Stimulated activated naive CD4-positive, alpha-beta T cell treated with Interleukin-2 at 50 U/mL for 16 hours (primary cell): ENCODE measurements at places on chromosomes 7 and 10.

DNA sequence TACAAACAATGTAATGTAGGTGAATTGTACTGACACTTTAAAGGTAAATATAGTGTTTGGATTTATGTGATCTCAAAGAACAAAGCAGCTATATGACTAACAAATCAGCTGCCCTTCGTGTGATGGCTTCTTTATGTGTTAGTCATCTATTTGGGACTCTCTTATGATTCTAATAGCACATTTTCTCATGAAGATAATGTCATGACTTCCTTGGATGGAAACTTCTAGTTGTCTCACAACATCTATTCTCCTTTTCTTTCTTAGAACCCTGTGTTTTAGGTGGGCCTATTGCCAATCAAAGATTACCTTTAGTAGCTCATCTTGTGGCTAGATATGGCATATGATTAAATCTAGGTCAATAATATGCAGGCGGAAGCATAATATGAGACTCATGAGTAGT lies 45.0 kb downstream of the TMEM106B start:
- DNase-seq: no peak

- DNase-seq: peak; percentile 75
These were observed 40.8 kb downstream of the HK1 start for GRCh38 chr10:69318867-69319727.

DNA sequence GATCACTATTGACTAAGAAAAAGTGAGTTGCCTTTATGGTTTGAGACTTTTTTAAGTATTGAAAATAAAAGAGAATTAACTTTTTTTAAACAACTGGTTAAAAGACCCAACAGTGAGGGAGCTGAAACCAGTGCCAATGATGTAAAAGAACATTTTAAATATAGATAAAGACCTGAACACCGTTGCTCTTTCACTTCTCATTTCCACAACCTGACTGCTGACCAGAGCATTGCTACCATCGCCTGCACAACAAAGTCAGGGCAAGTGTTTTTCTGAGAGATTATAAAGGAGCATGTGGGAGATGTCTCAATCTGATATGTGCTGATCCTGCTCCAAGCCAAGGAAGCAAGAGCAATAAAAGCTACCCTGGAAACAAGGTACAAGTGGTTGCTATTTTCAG lies 34.7 kb downstream of the IMMP2L start:
- DNase-seq: no peak

- no peak for DNase-seq
These were observed 552.8 kb upstream of the COBL start for GRCh38 chr7:51869452-51869851.

GRCh38 chr7:318476-318875 lies 28.5 kb downstream of the FOXL3 start:
- no peak for DNase-seq

GRCh38 chr10:79239924-79240581 lies 107.2 kb upstream of the PPIF start:
- DNase-seq: no peak

GRCh38 chr10:100008708-100009282 lies 952 bp downstream of the DNMBP start:
- no peak for DNase-seq

DNA sequence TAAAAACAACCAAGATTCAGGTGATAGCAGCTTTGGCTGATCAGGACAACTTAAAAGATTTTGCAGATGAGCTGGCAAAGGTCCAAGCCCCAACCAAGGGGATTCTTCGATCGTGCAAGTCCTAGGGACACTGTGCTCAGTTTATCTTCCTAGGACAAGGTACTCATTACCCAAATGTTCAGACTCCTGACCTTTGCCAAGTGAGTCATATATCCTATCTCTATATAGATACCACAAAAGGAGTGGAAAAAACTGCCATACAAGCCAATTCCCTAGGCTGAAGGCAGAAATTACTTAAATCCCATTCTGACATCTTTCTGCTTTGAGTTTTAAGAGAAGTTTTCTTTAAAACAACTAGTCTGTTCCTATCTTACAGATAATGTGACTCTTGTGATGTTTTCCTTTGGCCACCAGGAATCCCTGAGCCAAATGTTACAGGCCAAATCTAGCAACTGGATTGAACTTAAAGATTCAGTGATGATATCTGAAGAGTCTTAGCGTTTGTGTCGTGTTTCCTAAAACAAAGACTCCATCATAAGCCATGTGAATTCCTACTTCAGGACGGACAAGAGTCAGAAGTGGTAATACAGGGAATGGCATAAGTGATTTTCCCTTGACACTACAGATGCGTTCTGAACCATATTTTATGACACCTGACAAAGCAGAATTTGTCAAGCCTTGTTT lies 142.6 kb upstream of the ASAH2 start:
- no peak for DNase-seq

DNA sequence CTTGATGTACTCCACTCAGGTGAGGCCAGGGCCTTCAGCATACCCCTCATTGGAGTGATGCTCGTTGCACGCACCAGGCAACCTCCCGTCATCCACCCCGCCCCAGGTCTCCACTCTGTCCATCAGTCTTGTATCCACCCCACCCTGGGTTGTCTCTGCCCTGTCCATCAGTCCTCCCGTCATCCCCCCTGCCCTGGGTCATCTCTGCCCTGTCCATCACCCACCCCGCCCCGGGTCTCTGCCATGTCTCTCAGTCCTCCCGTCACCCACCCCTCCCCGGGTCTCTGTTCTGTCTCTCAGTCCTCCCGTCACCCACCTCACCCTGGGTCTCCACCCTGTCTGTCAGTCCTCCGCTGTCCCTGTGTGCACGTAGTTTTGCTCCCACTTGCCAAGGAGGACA lies 59.9 kb downstream of the WDR37 start:
- DNase-seq: no peak

- no peak for DNase-seq
These were observed 35.0 kb upstream of the DGKB start for GRCh38 chr7:14937581-14937980.

- no peak for DNase-seq
These were observed 177.9 kb downstream of the PDE1C start for GRCh38 chr7:31892099-31892829.

GRCh38 chr10:7649673-7650300 lies 17.0 kb downstream of the ITIH5 start:
- no peak for DNase-seq

- no peak for DNase-seq
These were observed 85.3 kb downstream of the FAM241B start for GRCh38 chr10:69715156-69715898.

DNA sequence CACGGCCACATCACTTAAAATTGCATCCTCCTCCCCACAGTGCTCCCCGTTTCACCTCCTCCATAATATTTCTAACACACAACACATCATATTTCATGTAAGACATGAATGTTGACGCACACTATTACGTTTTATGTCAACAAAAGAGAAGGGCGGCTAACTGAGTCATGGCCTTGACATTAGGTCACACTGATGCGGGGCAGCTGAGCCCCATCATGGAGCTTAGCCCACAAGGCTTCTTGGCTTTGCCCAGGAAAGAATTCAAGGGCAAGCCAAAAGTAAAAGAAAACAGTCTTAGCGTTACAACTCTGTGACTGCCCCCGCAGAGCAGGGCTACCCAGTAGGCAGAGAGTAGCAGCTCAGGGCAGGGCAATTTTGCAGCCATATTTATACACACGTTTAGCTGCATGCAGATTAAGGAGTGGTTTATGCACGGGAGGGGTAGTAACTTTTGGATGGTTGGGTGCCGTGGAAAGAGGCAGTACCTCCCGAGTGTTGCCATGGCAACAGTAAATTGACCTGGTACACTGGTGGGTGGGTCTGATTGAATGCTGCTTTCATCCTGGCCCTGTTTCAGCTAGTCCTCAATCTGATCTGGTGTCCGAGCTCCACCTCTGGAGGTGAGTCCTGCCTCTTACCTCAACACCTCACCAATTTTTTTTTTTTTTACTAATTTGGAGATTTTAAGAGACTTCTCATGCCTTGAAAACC lies 156.2 kb upstream of the FRMD4A start:
- no peak for DNase-seq

- DNase-seq: no peak
These were observed 65.5 kb downstream of the MKX start for GRCh38 chr10:27680006-27680557.

- no peak for DNase-seq
These were observed 11.0 kb upstream of the BLVRA start for GRCh38 chr7:43747328-43748105.

GRCh38 chr10:78656417-78657162 lies 412.2 kb upstream of the ZMIZ1 start:
- DNase-seq: no peak

DNA sequence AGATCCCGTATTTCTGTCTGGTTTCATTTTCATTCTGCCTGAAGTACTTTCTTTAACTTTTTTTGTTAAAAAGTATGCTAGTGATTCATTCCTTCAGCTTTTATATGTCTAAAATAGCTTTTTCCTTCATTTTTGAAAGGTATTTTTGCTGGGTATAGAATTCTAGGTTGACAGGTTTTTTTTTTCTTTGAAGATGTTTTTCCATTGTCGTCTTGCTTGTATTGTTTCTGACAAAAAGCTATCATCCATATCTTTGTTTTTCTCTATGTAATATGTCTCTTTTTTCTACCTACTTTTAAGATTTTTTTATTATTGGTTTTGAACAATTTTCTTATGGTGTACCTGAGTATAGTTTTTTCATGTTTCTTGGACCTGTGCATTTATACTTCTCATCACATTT lies 8.2 kb downstream of the CUTC start:
- DNase-seq: no peak

- DNase-seq: no peak
These were observed 59.5 kb upstream of the CAV2 start for GRCh38 chr7:116439841-116440549.

DNA sequence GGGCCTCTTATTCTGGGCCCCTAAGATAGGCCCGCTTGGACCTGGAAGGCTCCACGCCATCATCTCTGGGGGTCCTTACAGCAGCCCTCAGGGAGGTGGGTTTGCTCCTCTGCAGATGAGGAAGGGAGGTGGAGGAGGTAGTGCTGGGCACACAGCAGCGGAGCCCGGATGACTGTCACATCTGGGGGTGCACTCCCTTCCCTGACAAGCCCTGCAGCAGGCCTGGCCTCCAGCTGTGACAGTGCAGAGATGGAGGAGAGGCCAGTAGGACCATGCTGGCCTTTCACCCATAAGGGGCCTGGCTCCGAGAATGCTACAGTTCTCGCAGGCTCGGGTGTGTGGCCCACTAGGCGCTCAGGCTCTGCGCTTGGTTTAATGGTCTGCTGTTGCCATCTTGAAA lies 9.2 kb downstream of the GDF2 start:
- no peak for DNase-seq

DNA sequence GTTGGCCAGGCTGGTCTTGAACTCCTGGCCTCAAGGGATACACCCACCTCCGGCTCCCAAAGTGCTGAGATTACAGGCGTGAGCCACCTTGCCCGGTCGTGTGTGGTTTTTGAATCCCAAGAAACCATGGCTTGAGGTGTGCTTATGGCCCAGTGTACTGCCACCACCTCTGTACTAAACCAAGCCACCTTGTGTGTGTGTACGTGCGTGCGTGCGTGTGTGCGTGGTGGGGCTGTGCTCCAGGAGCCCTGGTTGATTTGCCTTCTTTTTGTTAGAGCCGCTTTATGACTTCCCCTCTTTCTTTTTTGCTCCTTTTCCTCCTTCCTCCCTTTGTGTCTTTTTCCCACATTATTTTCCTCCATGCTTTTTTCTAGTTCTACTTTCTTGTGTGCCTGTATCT lies 121.4 kb downstream of the CAMK1D start:
- no peak for DNase-seq

DNA sequence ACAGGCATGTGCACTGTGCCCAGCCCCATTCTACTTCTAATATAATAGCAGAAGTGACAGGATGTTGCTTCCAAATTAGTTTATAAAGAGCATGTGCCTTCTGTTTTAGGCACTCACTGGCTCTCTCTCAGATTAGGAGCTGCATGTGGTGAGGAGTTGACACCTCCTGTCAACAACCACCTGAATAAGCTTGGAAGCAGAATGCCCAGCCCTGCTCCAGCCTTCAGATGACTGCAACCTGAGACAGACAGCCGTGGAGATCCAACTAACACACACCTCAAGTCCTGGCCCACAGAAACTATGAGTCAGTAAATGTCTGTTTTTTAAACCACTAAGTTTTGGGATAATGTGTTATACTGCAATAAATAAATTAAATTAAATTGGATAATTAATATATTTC lies 54.5 kb downstream of the PARD3 start:
- DNase-seq: no peak

GRCh38 chr10:14545827-14546226 lies 215.1 kb upstream of the FRMD4A start:
- DNase-seq: no peak

- no peak for DNase-seq
These were observed 50.5 kb downstream of the SPOCK2 start for GRCh38 chr10:72037811-72038210.

GRCh38 chr10:2464483-2464882 lies 602.9 kb upstream of the PFKP start:
- DNase-seq: no peak

GRCh38 chr7:16740623-16740953 lies 13.0 kb upstream of the TSPAN13 start:
- DNase-seq: no peak

DNA sequence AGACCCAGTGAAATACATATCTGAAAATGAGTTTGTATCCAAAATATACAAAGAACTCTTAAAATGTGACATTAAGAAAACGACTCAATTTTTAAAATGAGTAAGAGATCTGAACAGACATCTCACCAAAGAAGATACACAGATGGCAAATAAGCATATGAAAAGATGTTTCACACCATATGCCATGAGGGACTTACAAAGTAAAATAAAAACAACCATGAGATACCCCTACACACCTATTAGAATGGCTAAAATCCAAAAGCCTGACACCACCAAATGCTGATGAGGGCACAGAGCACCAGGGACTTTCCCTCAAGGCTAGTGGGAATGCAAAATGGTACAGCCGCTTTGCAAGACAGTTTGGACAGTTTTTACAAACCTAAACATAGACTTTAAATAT lies 27.9 kb downstream of the GFRA1 start:
- DNase-seq: no peak

GRCh38 chr7:2105917-2106316 lies 126.8 kb downstream of the MAD1L1 start:
- DNase-seq: no peak

DNA sequence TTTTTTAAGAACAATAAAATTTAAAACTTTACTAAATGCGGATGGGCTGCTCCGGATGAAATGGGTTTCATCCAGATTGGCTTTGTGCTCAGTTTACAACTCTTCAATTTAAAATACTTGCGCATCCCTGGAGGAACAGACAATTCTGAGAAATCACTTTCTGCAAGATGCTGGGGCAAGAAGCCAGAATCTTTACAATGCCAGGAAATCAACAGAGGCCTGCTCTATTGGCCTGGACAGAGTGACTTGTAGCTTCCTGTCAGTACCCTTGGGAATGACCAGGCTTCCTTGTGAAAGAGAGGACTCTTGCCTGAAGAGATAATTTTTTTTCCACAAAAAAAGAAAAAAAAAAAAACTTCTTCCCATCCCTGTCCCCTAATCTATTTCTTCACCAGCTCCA lies 3.9 kb upstream of the FAM13C start:
- DNase-seq: no peak

DNA sequence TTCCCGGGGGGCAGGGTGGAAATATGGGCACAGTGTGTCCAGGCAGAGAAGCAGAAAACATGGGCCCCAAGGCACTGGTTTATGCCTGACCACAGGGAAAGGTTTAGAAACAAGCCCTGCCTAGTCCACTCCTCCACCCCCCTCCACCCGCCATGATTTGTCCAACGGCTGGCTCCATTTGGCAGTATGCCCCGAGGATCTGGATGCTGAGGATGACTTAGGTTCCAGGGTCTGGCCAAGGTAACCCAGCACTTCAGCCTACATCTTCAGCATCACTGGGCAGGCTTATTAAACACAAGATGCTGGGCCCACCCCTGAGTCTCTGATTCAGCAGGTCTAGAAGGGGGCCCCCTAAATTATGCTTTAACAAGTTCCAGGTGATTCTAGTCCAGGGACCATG lies 121.9 kb downstream of the RALA start:
- DNase-seq: no peak
